ENCODE measurements at places on chromosomes 11 and 22.

- no peak for DNase-seq
Measured at GRCh38 chr11:116715383-116715782, 57.4 kb downstream of the BUD13 start.

DNA sequence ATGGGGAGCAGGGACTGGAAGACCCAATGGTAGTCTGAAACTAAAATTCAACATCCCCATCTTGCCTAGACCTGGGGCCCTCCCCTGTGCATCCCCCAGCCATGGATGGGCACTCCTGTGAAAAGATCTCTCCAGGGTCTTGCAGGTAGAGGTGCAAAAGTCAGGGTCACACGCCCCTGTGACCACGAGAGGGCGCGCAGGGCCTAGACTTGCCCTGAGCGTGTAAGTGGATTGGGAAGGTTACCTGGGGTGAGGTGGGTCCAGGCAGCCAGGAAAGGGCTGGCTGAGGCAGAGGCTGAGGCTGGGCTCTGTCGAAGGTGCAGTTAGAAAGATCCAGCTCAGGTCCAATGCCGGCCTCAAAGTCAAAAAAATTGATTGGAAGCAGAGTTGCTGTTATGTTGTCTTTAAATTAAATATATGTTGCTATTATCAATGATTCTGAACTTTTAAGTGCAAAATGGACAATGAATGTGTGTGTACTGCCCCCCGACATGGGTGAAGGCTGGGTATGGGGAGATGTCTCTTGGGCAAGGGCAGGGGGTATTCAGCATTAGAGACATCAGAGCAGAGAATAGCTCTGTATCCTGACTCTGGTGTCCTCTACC is 4.8 kb upstream of the POU2F3 start:
- peak; percentile 28 for DNase-seq

- DNase-seq, result no peak
Measured at GRCh38 chr11:87136236-87136635, 98.5 kb downstream of the TMEM135 start.

DNA sequence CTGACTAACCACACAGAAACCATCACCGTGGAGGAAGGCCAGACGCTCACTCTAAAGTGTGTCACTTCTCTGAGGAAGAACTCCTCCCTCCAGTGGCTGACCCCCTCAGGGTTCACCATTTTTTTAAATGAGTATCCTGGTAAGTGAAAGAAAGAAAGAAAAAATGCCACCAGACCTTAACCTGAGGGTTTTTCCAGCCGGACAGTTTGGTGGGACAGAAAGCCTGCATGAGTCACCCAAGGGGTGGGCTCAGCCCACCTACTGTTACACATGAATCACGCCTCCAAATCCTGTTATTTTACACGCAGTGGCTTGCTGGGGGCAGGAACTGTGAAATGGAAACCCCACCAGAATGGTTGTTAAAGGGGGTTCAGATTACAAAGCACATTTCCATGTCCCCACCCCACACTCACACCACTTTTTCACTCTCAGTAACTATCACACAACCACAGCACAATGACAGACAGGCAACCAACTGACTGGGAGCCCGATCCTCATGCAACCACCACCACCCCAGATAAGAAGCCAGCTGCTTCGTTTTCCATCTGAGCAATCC is 11.9 kb downstream of the CRTAM start:
- DNase-seq, result no peak

DNA sequence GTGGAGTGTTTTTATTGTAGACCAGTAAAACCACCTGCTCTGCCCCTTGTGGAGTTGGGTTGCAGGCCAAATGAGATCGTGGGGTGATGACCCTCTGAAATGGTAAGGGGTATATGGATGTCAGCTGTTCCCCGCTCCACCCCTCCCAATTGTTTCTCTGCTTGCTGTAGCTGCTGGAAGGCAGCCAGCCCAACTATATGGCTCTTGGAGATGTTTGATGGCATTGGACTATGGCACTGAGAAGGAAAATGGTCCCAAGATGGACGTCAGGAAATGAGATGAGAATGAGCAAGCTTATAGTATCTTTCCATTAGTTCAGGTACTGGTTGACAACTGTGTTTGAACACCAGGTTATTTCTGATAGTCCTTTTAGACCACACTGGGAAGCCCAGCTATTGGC is 94.8 kb upstream of the SORL1-AS1 start:
- no peak for DNase-seq

GRCh38 chr22:31950226-31950625 is 5.9 kb downstream of the YWHAH start:
- DNase-seq, result no peak

DNA sequence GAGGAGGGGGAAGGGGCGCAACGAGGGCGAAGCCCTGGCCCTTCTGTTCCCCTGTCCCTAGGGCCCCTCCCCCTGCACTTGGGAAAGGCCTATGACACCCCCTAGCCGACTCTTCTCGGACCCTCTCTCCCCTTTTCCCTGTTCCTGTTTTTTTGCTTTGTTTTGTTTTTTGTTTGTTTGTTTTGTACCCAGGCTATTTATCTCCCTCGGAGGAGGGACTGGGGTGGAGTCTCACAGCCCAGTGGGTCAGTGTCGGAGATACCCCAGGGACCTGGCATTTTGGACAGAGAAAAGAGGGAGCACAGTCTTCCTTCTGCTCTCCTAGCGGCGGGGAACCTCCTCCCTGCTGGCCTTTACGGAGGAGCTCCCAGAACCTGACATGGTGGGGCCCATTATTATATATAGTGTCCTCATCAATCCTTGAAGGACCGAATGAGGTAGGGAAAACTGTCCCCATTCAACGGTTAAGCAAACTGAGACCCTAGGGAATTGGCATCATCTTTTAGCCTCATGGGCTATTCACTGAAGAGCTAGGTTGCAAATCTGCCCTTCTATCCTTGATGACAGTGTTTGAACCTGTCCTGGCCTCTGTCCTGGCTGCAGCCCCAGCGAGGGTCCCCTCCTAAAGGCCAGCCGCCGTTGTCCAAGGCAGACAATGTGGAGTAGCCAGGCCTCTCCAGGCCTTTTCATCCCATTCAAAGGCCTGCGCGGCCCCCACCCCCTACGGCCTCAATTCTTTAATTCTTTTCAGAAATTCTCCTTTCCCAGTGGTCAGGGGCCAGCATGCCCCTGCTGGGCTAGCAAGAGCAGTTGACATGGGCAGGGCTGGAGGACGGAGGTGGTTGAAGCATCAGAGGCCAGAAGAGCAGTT is 911 bp downstream of the EMID1 start:
- DNase-seq, result no peak

DNA sequence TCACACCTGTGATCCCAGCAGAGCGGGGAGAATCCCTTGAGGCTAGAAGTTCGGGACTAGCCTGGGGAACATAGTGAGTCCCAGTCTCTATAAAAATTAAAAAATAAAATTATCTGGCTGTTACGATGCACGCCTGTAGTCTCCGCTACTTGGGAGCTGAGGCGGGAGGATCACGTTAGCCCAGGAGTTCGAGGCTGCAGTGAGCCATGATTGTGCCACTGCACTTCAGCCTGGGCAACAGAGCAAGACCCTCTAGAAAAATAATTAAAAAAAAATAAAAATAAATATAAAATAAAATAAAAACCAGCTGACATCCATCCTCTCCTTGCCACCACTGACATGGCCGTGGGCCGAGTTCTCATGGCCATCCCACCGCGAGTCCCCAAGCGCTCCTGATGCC is 7.7 kb upstream of the RTN4R start:
- no peak for DNase-seq
